AML-193 (cell line): ENCODE measurements at places on chromosomes 4 and X.

DNA sequence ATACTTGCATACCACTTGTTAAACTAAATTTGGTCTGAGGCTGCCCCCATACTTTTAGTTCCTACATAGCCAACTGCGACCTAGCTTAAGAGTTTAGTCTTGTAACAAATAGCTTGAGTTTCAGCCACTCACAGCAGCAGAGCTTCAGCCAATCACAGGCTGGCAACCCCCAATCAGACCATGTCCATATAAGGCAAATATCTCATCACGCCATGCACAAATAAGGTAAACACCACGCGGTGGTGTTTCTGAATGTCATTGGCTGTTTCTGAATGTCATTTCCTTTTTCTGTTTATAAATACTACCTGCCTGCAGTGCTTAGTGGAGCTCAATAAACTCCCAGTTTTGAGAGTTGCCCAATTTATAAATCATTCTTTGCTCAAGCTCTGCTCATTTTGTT lies 143.1 kb upstream of the MAD2L1 start:
- no peak for DNase-seq

- no peak for DNase-seq
Observed at GRCh38 chr4:15776871-15777648, 1.1 kb upstream of the CD38 start.

GRCh38 chr4:155712846-155713245 lies 46.0 kb upstream of the GUCY1B1 start:
- DNase-seq = no peak

GRCh38 chr4:123430031-123430430 lies 33.4 kb downstream of the SPRY1 start:
- DNase-seq = no peak

DNA sequence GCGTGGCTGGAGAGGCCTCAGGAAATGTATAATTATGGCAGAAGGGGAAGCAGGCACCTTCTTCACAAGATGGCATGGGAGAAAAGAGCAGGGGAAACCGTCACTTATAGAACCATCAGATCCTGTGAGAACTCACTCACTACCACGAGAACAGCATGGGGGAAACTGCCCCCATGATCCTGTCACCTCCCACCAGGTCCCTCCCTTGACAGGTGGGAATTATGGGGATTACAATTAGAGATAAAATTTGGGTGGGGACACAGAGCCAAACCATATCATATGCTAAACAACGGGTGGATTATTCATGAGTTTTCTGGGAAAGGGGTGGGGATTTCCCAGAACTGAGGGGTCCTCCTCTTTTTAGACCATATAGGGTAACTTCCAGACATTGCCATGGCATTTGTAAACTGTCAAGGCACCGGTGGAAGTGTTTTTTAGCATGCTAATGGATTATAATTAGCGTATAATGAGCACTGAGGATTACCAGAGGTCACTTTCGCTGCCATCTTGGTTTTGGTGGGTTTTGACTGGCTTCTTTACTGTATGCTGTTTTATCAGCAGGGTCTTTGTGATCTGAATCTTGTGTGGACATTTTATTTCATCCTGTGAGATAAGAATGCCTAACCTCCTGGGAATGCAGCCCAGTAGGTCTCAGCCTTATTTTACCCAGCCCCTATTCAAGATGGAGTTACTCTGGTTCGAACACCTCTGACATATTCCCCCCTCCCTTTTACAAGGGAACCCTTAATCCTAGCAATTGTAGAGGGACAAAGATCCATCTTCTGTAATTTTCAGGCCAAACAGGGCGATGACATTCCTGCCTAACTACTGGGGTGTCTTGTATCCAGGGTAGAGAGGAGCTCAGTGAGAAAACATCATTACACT lies 27.6 kb upstream of the ZNF81 start:
- DNase-seq = no peak

- no peak for DNase-seq
Observed at GRCh38 chr4:42396752-42397634, at the start of gene SHISA3. TSS of gene SHISA3 (plus strand) at chr4:42397488. CDS start at chr4:42398057, 569 bp downstream.
